ENCODE measurements at places on chromosomes 2 and 18.

DNA sequence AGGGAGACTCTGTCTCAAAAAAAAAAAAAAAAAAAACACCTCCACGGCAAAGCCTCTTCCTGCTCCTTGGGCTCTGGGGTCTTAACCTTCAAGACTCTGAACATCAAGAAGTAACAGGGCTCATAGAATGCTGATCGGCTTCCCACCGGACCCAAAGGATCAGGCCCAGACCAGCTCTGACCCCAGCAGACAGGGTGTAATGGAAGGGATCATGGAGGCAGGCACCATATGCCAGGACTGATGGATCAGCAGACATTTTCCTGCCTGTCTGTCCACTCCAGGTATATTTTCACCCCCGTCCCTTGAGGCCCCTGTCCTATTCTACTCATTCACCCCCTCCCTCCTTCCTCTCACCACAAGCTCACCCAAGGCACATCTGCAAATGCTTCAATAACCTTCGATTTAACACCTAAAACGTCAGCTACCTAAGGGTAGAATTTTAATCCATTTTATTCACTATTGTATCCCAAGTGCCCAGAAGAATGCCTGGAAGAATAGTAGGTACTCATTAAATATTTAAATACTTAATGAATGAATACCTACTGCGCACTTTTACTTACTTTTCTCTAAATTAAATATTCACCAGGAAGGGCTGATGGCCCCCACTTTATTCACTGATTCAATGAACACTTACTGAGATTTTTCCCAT lies 4.6 kb upstream of the SPEG start:
- no peaks in the 10 kb centered on the region for H3K36me3 ChIP-seq
- no peak overlapping the region for H3K27ac ChIP-seq
- no peak overlapping the region for H3K4me3 ChIP-seq
- no peaks in the 10 kb centered on the region for H3K4me1 ChIP-seq

DNA sequence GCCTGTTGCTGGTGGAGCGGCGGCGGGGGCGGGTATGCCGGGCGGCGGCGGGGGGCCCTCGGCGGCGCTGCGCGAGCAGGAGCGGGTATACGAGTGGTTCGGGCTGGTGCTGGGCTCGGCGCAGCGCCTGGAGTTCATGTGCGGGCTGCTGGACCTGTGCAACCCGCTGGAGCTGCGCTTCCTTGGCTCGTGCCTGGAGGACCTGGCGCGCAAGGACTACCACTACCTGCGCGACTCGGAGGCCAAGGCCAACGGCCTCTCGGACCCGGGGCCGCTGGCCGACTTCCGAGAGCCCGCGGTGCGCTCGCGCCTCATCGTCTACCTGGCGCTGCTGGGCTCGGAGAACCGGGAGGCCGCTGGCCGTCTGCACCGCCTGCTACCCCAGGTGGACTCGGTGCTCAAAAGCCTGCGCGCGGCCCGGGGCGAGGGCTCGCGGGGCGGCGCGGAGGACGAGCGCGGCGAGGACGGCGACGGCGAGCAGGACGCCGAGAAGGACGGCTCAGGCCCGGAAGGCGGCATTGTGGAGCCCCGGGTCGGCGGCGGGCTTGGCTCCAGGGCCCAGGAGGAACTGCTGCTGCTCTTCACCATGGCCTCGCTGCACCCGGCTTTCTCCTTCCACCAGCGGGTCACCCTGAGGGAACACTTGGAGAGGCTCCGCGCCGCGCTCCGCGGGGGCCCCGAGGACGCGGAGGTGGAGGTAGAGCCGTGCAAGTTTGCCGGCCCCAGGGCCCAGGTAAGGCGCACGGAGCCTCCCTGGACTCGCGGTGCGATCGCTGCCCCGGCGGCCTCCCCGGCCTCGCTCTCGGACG lies 1.0 kb downstream of the ZCCHC2 start:
- peak overlapping the region; percentile 95 for H3K4me3 ChIP-seq
- H3K27ac ChIP-seq, result peak overlapping the region; percentile 98
- no peaks in the 10 kb centered on the region for H3K27me3 ChIP-seq

DNA sequence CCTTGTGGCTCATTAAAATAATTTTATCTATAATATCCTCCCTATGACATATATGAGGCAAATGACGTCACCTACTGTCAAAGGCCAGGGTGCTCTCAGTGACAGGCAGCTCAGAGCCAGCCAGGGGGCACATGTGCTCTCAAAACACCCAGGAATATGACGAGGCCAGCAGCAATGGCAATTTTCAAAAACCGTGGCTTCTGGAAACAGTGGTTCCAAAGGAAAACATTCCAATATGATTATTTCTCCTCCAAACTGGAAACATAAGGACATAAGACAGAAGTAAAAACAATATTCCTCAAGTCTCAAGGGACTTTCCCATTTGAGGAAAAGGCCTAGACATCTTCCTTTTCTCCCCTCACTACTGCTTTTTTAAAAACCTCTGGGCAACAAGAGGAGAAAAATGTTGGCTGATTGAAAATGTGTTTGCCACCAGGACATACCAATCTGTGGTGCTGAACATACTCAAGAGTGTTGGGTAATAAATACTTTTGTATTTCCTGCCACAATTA lies 40.8 kb downstream of the RNF152 start:
- no peaks in the 10 kb centered on the region for H3K4me1 ChIP-seq
- no peak overlapping the region for H3K27ac ChIP-seq
- H3K4me3 ChIP-seq, result no peak overlapping the region
- DNase-seq, result no peak

GRCh38 chr2:62724106-62724505 lies 18.6 kb downstream of the EHBP1 start:
- no peak for DNase-seq
- H3K36me3 ChIP-seq, result peaks cover 25% of the 10 kb centered on the region
- H3K4me3 ChIP-seq, result no peak overlapping the region
- H3K4me1 ChIP-seq, result peaks cover 22% of the 10 kb centered on the region
- H3K27me3 ChIP-seq, result no peaks in the 10 kb centered on the region

DNA sequence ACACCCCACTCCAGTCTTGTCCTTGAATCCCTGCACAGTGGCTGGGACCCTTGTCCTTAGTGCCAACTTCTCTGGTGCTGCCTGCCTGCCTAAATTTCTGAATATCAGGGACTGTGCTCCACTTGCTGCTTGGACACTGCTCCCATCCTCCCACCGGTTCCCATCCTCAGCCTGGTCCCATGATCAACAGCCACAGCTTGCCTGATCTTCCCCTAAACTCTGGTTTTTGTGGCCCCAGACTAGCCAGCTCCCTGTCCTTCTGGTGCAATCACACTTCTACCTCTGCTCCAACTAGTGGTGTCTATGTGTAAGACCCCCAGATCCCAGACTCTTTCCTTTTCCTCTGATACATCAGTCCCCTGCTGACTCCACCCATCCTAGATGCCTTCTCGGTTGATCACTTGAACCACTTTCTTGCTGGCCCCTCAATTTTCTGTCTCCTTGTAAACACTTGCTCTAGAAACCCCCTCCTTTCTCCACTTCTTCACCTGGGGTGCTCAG lies 37.2 kb upstream of the POLE4 start:
- no peak overlapping the region for H3K27ac ChIP-seq
- no peaks in the 10 kb centered on the region for H3K36me3 ChIP-seq
- no peak for DNase-seq
- peaks cover 5% of the 10 kb centered on the region for H3K27me3 ChIP-seq
- no peak overlapping the region for H3K4me3 ChIP-seq

- H3K27me3 ChIP-seq, result no peaks in the 10 kb centered on the region
- no peak overlapping the region for H3K27ac ChIP-seq
- H3K4me1 ChIP-seq, result peaks cover 4% of the 10 kb centered on the region
- DNase-seq, result no peak
- no peak overlapping the region for H3K4me3 ChIP-seq
Measured at GRCh38 chr2:190554357-190555006, 20.0 kb upstream of the NEMP2 start.

GRCh38 chr18:28032177-28032576 lies 144.8 kb downstream of the CDH2 start:
- no peaks in the 10 kb centered on the region for H3K27me3 ChIP-seq
- no peak for DNase-seq
- H3K4me3 ChIP-seq, result no peak overlapping the region
- H3K27ac ChIP-seq, result no peak overlapping the region
- no peaks in the 10 kb centered on the region for H3K4me1 ChIP-seq

DNA sequence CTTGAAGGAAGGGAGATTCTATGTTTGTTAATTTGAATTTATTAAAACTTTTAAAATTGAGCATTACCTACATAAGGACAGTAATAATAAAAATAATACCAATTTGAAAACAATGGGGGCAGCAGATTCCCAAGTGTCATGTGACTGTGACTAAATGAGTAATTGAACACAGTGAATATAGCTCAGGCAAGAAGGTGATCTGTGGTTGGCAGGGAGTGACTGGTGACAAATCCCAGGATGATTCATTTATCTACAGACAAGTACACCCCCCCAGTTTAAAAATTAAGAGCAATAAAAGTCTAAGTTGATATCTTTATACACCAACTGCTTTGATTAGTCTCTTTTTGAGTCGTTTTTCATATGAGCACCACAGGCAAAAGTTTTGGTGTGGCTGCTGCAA lies 299.5 kb downstream of the ARHGAP15 start:
- peaks cover 27% of the 10 kb centered on the region for H3K36me3 ChIP-seq
- H3K27me3 ChIP-seq, result no peaks in the 10 kb centered on the region
- H3K27ac ChIP-seq, result no peak overlapping the region
- peaks cover 9% of the 10 kb centered on the region for H3K4me1 ChIP-seq

DNA sequence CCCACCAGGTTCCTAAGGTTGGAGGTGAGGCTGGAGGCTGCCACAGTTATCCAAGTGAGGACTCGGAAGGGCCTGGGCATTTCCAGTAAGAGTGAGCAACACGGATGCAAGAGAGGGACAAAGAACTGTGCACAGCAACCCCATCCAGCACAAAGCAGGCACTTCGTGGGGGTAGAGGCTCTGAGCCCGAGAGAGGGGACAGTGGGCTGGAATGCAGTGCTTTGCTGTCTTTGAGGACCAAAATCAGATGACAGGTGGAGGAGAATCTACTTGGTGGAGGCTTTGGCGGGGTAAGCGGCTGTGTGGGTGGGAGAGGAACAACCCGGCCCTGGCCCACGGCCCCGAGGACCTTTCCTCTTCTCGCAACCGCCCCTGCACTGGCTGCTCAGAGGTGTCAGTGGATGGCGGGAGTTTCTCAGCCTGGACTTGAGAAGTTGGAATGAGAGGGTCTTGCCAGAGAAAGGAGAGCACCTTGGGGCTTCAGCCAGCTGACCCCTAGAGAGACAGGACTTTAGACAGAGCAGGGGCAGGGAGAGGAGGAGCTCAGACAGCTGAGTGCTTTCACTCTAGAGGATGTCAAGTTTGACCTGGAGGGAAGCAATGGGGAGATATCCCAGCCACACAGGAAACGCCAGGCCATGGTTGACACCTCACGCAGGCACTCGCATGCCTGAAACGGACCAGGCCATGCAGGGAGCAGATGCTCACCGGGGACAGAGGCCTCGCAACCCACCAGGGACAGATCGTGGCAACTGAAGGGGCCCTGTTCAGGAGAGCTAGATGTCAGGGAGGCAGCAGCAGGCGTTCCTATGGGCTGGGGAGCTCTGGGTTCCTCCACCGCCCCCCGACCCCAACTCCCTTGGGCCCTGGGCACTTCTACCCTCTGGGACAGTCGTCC lies 11.6 kb downstream of the RAMP1 start:
- DNase-seq, result peak; percentile 10
- peaks cover 35% of the 10 kb centered on the region for H3K27me3 ChIP-seq
- peaks cover 16% of the 10 kb centered on the region for H3K4me1 ChIP-seq
- no peak overlapping the region for H3K4me3 ChIP-seq

DNA sequence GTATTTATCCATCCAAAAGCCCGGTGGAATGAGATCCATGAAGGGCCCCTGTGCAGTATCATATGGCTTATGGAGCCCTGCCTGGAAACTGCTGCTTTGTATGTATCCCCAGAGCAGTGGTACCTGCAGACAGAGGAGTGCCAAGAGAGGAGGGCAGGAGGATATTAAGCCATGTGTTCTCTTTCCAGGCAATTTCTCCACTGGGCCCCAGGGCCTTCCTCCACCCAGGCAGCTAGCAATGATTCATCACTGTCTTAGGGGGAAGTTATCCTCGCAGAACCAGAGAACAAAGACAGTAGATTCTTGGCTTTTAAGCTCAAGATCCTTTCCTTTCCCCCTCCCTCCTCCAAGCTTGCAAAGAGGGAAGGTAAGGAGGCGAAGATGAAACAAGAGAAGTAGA lies 98.1 kb downstream of the LRRC30 start:
- H3K4me1 ChIP-seq, result no peaks in the 10 kb centered on the region
- no peaks in the 10 kb centered on the region for H3K36me3 ChIP-seq
- no peak for DNase-seq

GRCh38 chr2:44937688-44938240 lies 3.7 kb upstream of the SIX3 start:
- peaks cover 61% of the 10 kb centered on the region for H3K27me3 ChIP-seq
- peaks cover 58% of the 10 kb centered on the region for H3K4me1 ChIP-seq
- DNase-seq, result no peak
- H3K27ac ChIP-seq, result no peak overlapping the region
- H3K36me3 ChIP-seq, result no peaks in the 10 kb centered on the region
- H3K4me3 ChIP-seq, result peak overlapping the region; percentile 55

GRCh38 chr2:126643431-126643830 lies 12.5 kb upstream of the GYPC start:
- H3K4me1 ChIP-seq, result peaks cover 19% of the 10 kb centered on the region
- H3K27me3 ChIP-seq, result no peaks in the 10 kb centered on the region

DNA sequence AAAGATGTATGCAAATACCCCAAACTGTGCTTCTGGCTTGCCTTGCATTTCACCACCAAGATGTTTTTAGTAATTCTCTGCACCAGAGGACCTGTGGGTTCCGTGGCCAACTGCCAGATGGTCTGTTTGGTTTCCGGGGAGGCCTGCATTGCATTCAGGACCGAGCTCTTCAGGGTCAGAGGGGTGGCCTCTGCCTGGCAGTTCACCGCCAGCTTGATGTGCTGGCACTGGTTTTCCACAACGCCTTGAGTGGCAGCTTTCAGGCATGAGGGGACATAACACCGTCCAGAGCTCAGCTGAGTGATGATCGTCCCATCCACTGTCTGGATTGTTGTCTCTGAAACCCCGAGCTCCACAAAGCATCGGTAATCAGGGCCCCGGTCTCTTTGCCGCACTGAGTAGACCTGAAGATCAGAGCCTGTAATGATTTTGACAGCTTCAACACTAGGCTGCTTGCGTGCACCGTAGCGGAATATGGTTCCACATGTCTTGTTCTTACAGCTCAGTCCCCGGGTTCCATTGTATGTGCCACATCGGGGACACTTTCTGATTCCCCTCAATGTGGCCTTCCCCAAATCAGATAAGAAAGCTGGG lies 9.4 kb downstream of the C2orf42 start:
- peaks cover 33% of the 10 kb centered on the region for H3K36me3 ChIP-seq
- H3K27me3 ChIP-seq, result no peaks in the 10 kb centered on the region
- H3K27ac ChIP-seq, result peak overlapping the region; percentile 75
- DNase-seq, result peak; percentile 19
- peaks cover 15% of the 10 kb centered on the region for H3K4me1 ChIP-seq

DNA sequence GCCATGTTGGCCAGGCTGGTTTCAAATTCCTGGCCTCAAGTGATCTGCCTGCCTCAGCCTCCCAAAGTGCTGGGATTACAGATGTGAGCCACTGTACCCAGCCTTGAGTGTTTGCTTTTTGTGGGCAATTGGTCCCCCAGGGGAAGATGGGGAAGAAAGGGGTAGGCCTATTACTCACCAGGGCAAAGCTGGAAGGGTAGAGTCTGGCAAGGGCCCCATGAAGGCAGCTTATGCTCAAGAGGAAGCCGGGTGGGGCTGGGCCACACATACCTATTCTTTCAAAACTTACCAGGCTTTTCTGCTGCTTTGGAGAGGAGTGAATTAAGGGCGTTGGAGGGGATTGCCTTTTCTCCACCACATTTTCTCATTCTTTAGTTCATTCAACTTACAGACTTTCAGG lies 24.5 kb upstream of the CD28 start:
- peaks cover 4% of the 10 kb centered on the region for H3K4me1 ChIP-seq
- H3K4me3 ChIP-seq, result no peak overlapping the region
- H3K27ac ChIP-seq, result no peak overlapping the region

All from activated B cell treated with CpG ODN at 0.5 μM for 24 hours (primary cell).